ENCODE measurements at places on chromosomes 6 and 20. TPM values are rescaled to one million over a fixed set of nuclear protein-coding genes. Genes with fewer than 3 reads are reported as not detected.

- no peak for ATAC-seq
Observed at GRCh38 chr6:128036808-128037570, 136.1 kb upstream of the THEMIS start.

- no peak for ATAC-seq
Observed at GRCh38 chr6:72857791-72858585, 236.1 kb downstream of the KCNQ5 start.

DNA sequence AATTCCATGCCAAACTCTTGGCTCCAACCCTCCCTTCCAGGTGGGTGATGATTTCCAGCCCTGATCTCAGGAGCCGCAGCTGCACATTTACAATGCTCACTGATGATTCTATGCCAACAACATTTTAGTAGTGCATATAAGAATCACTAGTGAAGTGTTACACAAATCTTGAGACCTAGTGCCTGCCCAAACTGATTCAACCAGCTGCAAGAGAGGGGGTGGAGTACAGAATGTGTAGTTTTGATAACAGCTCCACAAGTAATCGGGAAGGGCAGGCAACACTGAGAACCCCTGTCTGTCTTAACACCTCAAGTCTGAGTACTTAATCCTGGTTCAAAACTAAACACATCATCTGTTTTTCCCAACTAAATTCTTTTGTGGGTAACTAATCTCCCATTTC, 91.7 kb downstream of the PRDM1 start:
- ATAC-seq, result no peak

DNA sequence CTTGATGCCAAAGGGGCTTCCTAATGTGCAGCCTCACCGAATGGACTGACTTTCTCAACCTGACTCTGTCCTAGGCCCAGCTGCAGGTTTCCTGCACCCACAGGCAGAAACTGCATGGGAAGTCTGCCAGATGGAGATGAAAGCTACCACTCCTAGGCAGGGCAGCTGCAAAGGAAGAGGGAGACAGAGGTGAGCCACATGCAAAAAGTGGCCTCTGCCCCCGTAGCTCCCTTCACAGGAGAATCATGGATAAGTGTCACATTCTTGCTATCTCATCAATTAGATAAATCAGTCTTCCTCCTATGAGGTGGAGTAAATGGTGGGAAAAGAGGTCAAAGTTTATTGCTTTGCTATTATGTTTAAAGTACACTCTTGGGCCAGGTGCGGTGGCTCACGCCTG, 191.3 kb downstream of the ALDH8A1 start:
- no peak for ATAC-seq

GRCh38 chr6:116529466-116530290, 15.8 kb downstream of the TRAPPC3L start:
- ATAC-seq, result no peak

DNA sequence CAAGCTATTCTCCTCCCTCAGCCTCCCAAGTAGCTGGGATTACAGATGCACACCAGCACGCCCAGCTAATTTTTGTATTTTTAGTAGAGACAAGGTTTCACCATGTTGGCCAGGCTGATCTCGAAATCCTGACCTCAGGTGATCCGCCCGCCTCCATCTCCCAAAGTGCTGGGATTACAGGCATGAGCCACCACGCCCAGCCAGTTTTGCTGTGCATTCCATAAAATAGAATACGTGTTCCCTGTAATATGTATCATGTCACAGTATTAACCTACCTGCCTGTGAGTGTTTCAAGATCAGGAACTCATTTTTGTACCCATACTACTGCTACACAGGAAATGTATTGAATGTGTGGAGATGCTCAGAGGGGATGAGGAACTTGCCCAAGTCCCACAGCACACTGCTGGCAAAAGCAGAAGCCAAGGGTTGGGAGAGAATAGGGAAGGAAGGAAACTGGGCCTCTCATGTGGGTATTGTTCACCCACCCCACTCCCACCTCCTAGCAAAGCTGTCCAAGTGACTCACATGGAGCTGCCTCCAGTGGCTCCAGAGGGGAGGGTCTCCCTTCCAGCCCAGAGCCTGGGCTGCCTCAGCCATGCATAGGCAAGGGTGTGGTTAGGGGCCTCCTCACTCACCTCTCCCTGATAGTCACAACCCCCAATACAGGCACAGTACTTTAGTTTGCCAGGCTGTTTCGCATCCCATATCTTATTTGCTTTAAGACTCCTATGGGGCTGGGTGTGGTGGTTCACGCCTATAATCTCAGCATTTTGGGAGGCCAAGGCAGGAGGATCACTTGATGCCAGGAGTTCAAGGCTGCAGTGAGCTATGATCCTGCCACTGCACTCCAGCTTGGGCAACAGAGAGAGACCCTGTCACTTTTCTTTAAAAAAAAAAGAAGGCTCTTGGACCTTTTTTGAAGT, 9.4 kb downstream of the HM13 start:
- ATAC-seq, result no peak

DNA sequence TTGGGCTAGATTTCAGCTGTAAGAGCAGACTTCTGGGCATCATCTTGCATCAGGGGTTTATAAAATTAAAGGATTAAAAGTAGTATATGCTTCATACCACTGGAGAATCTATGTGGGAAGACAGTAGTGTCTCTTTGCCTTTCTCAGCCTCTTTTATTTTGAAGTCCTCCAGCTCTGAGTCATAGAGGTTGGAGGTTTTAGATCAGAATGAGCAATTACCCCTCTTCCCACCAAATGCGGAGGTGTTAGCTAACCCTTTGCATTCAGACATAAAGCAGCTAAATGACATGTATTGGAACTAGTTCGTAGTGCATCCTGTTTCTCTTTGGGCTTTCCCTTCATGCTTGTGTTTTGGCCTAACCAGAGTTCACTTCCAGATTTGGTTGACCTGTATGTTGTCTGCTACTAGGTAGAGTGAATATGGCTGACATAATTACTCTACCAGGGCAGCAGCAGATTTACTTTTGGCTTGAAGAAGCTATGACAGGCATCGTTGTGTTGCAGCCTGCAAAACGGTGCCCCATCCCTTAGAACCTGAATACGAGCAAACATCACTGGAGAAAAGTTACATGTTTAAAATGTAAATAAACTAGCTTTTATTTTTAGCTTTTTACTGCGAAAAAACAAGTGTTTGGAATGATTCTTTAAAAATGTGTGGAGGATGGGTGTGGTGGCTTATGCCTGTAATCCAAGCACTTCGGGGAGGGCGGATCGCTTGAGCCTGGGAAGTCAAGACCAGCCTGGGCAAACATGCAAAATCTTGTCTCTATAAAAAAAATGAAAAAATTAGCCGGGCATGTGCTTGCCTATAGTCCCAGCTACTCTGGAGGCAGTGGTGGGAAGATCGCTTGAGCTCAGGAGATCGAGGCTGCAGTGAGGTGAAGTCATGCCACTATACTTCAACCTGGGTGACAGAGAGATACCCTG, 82.2 kb downstream of the MYO6 start:
- peak; percentile 95 for ATAC-seq

DNA sequence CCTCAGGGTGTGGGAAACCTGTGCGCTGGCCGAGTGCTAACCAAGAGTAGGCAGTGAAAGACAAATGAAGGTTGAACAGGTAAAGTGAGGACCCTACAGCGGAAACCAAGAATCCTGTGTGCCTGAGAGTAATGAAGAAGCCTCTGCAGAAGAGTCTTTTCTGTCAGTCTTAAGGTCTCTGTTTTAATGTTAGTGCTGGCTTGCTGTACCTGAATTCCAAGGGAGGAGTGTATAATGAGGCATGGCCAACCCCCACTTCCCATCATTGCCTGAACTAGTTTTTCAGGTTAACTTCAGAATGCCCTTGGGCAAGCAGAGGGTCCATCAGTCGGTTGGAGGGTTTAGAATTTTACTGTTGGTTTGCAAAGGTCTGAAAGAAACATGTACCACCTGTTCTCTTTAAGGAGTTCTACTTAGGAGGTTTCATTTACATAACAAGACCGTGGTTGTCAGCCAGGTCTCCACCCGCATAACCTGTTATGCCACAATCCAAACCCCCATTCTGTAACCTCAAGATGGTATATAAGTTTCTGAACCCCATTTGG, 589 bp upstream of the PDCD2 start:
- no peak for ATAC-seq

DNA sequence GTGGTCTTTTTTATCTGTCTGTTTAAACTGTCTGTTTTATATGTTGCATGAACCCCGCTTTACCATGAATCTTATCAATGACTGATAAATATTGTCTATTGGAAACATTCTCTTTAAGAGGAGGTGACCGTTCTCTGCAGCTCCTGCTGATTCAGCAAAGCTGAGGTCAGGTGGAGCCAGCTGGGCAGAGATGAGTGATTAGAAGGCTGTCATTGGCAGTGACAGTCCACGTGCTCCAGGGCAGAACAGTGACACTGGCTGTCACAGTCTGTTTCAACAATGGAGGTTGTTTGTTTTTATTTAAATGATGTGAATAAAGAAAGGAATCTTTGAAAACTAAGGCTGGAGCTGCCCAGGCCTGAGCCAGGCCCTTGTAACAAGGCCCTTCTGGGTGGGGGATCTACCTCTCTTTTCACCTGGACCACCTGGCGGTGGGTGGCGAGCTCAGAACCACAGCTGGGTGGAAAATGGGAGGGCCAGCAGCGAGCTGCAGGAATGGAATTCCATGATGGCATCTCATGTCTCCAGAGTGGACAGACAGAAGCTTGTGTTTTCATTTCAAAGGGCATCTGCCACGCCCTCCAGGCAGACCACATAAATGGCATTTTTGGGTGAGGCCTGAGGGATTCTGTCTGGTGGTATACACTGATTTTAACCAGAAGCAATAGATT, 12.6 kb downstream of the SYNJ2 start:
- no peak for ATAC-seq

- ATAC-seq, result no peak
Observed at GRCh38 chr20:46214824-46215488, 93.3 kb downstream of the CDH22 start.

DNA sequence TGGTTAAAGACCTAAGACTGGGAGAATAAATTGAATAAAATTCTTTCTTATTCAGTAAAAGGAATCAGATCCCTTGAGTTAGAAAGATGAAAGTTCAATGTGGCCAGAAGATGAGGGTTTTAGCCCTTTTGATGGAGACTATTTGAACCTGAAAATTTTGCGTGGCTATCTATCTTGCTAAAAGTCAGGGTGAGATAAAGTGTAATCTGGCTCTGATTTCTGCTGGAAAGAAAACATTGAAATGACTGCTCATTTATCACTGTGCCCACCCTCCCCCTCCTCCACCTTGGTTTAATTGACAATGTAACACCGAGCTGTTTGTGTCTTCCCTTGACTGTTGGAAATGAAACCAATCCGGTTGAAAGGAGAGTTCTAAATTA, 32.9 kb upstream of the TCF21 start:
- ATAC-seq, result no peak

DNA sequence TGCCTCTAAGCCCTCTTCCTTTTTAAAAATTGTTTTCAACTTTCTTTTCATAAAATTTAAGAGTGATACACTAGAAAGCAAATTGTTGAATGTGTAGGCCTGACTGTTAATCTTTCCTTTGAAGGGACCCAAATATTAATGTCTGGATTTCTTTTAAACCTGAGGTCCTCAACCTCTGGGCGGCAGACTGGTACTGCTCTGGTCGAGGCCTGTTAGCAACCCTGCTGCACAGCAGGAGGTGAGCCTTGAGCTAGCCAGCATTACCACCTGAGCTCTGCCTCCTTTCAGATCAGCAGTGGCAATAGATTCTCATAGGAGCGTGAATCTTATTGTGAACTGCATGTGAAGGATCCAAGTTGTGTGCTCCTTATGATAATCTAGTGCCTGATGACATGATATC, 191.2 kb downstream of the MANEA start:
- ATAC-seq, result no peak

GRCh38 chr6:54515713-54516112, 207.5 kb downstream of the TINAG start:
- ATAC-seq, result no peak

DNA sequence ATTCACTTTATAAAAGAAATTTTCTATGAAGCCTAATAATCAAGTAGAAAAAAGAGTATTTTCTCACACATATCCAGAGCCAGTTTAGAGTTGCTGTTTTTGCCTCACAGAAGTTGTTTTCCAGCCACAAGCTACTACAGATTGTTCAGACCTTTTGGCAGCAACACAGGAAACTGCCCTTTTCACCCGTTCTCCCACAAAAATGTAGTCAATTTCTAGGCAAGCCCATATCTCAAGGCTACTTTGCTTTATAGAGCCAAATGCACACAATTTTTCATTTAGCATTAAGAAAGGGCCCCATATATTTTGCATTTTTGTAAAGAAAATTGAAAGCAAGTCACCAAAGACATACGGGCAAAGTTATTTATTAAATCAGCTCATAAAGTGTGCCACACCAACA, 49.5 kb downstream of the EPB41L2 start:
- ATAC-seq, result no peak

- ATAC-seq, result peak; percentile 79
Observed at GRCh38 chr6:142913511-142914047, 31.4 kb downstream of the HIVEP2 start.

DNA sequence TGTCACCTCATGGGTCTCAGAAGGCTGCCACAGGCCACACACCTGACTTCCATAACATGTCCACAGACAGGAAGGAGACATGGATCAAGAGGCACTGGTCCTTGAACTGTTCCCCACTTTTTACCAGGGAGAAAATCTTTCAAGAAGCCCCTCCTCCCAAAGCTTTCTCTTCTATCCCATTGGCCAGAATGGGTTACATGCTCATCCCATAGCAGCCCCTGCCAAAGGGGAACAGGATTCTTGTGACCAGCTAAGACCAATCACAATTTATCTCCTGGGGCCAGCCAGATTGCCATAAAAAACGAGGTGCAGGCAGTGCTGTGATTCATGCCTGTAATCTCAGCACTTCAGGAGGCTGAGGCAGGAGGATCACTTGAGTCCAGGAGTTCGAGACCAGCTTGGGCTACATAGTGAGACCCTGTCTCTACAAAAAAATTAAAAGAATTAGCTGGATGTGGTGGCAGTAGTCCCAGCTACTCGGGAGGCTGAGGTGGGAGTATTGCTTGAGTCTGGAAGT, 59.4 kb downstream of the TMEM242 start:
- ATAC-seq, result no peak

The LTB gene
- 269 TPM for total RNA-seq

The CD83 gene
- total RNA-seq, result 12.3 TPM

The PTCRA gene
- total RNA-seq, result not detected

The PGC gene
- not detected for total RNA-seq

Measured in activated T-helper 17 cell treated with anti-CD3 and anti-CD28 coated beads, Interleukin-2, amount 50 U/mL, for 72 hours (primary cell).